ENCODE measurements at places on chromosomes 7 and 10. TPM values are rescaled to one million over a fixed set of nuclear protein-coding genes. Genes with fewer than 3 reads are reported as not detected.

IFIT1B gene
- polyA plus RNA-seq = 0.04 TPM

KIAA1549 gene
- polyA plus RNA-seq = 14.2 TPM

ZNF248 gene
- 44.2 TPM for polyA plus RNA-seq

SFTPD gene
- polyA plus RNA-seq = 1.5 TPM

ANKRD30A gene
- polyA plus RNA-seq = not detected

CYP2E1 gene
- polyA plus RNA-seq = 2.4 TPM

DDIT4 gene
- 75.0 TPM for polyA plus RNA-seq

TMEM176A gene
- 96.2 TPM for polyA plus RNA-seq

PARD3 gene
- 71.1 TPM for polyA plus RNA-seq

DNA sequence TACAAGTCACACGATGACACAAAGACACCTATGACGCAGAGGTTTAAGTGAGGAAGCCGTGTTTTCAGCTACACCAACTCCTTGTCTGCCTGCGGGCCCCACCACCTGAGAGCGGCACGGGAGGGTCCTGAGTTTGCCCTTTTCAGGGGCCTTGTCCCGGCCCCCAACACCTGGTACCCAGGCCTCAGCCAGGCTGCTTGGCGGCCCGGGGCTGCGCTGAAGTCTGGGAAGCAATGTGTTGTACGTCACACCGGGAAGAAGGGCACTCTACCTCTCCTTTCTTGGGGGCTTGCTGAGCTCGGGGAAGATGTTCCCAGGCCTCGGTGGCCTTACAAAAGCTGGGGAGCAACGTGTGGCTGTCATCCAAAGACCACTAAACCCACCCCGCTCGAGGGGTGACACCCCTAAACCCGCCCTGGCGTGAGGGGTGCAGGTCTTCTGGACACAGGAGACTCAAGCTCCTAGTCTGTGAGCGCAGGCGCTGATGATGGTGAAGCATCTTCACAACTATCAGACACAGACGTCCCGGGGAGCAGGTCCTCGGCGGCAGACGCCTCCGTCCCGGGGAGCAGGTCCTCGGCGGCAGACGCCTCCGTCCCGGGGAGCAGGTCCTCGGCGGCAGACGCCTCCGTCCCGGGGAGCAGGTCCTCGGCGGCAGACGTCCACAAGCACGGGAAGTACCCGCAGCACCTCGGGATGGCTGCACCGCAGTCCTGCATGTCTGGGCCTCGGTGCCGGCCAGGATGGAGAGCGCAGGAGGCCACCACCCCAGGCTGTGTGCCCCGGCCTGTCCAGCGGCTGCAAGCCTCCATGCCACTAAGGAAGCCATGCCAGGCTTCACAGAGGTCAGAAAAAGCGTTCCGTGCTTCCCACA, 15.4 kb downstream of the CFAP46 start:
- DNase-seq = no peak

DNA sequence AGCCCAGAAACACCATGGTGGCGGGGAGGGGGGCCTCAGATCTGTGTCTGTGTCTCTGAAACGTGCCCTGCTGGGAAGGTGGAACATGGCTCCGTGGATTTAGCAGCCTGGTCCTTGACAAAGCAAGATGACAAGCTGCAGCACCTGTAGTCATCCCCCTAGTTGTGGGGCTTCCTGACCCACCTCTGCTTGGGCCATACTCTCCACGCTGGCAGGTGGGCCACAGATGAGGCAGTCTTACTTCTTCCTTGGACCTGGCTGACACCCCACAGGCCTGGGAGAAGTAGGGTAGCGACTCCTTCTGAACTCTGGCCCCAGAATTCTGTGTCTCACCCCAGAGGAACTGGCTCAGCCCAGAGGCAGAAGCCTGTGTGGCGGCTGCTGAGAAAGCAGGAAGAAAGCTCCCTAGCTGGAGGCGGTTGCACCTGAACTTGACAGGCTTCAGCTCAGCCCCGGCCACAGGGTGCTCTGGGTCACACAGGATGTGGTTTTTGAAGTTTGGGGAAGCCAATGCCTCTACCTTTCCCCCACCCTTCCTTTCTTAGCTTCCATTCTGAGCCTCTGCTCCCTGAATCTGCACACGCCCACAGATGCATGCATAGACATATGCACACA, 113.9 kb downstream of the ABLIM1 start:
- no peak for DNase-seq

DNA sequence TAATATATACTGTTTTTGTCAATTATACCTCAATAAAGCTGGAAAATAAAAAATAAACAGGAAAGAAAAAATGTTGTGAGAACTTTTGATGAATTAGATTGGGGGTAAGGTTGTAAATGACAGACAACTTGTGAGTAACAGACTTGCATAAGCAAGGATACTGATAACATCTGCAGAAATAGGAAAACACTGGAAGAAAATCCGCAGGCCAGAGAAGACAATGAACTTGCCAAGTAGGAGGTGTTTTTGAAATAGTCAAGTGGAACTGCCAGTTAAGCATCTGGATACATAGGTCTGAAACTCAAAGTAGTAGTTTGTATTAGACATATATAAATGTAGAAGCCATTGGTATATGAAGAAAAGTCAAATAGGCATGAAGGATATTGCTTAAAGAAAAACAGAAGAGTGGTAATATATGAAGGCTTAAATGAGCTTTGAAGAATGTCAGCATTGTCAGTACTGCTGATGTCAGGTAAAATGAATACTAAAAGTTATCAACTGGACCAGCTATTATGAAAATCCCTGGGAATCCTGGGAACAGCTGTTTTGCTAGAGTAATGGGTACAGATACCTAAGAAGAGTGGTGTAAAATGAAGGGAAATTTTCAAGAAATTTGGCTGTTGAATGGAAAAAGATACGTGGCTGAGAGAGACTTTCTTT, 58.7 kb downstream of the DNAJC1 start:
- DNase-seq = no peak

DNA sequence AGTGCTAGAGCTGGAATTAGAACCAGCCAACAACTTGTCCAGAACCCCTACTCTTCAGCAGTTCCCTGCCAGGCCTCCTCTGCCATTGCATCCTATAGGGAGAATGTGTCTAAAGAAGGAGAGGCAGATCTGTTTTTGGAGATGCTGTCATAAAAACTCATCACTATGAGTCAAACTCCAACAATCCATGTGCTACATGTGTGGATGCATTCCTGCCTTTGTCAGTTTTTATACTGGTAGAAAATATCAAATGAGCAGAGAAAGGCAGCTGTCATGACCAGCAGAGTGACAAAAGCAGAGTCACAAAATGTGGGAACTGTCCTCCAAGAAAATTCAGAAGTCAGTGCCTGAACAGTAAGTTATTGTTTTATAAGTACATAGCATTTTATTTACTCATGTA, 93.0 kb downstream of the ABLIM1 start:
- DNase-seq = no peak

DNA sequence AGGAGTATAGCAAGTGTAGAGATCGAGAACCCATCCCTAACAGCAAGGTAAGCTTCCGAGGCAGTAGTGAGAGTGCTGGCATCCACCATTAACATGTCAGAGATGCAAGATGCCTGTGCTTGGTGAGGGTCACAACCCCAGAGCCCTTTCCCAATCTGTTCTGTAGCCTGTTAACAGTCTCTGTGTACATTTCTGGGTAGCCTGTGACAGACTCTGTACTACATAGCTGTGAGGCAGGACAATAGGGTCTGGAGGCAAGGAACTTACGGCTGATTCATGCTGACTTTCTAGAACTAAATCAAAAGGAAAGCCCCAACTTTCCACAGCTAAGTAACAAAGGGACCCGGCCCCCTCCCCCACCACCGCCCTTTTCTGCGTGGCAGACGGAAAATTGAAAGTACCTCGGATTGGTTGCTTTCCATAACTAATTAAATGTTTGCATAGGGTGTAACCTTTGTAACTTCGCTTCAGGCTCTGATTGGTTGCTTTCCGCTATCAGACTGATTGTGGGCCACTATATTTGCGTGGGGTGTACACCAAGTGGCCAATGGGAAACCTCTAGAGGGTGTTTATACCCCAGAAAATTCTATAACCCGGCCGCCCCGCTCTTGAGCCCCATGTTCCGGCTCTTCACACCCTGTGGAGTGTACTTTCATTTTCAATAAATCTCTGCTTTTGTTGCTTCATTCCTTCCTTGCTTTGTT, 1.4 kb upstream of the TMEM168 start:
- DNase-seq = no peak

- DNase-seq = no peak
Measured at GRCh38 chr7:77544518-77544917, 7.4 kb downstream of the PTPN12 start.

DNA sequence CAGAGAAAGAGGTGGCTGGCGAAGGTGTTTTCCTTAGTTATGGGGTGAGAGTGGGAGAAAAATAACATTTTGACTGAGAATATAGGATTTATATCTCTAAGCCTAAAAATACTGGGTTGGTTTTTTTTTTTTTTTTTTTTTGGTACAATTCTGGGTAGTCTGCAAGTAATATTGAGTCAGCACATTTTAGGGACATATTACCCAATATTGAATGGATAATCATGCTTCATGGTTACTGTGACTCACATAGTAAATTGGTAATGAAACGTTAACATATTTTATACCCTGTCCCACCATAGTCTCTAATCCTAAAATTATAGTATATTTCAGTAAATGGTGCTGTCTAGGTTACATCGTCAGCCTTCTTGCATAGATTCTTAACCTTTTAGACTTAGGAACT, 91.4 kb downstream of the TPST1 start:
- no peak for DNase-seq

DNA sequence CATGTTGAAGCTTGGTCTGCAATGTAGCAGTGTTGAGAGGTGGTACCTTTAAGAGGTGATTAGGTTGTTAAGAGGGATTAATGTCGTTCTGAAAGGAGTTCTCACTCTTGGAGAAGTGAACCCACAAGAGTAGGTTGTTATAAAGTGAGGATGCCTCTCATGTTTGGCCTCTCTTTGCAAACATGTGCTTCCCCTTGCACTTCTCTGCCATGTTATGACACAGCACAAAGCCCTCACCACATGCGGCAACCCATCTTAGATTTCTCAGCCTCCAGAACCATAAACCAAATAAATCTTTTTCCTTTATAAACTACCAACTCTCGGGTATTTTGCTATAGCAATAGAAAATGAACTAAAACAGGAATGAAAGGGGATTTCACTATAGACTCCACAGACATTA, 66.3 kb downstream of the KMT2C start:
- no peak for DNase-seq

DNA sequence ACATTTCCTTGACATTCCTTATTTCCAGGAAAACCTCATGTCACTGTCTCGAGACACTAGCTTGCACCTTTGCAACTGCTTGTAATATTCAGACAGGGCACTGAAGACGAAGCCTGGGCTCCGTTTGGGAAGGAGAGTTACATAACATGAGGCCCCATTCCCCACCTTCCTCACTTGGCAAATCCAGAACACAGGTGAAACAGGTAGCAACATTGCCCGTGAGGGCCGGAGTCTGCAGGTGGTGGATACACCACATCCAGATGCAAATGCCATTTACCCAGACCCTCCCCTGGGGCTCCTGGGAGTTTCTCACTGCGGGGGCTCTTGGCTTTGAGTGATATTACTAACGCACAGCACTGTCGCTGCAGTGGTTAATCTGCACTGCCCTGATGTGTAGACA, 491.0 kb downstream of the PTPRN2 start:
- no peak for DNase-seq

GRCh38 chr7:143967398-143967797, 12.8 kb downstream of the OR2F1 start:
- DNase-seq = no peak

GRCh38 chr10:123689880-123690279, 23.7 kb downstream of the GPR26 start:
- no peak for DNase-seq

- no peak for DNase-seq
Measured at GRCh38 chr10:36451391-36451970, 673.9 kb upstream of the ANKRD30A start.

GRCh38 chr7:50554431-50555322, 10.5 kb downstream of the DDC start:
- DNase-seq = no peak

- DNase-seq = no peak
Measured at GRCh38 chr7:69981646-69982045, 383.4 kb downstream of the AUTS2 start.

GRCh38 chr10:95461611-95462010, 99.6 kb downstream of the SORBS1 start:
- no peak for DNase-seq

DNA sequence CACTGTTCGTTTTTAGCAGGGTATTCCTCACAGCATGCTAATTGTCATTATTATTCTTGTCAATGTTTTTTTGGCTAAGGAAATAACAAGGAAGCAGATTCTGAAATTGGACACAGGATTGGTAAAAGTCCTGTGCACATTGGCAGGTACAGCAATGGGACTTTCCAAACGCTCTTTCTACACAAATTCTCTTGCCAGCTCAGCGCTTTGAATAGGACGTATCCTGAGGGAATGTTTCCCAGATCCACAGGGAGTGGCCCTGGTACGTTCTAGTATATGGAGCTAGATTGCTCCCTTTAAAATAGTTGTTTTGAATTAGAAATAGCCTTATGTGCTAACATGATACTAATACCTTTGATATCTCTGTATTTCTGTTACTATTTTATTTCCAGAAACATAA, 82.8 kb upstream of the GRB10 start:
- no peak for DNase-seq

GRCh38 chr10:3248526-3249306, 76.1 kb upstream of the PITRM1 start:
- DNase-seq = no peak

GRCh38 chr10:13715100-13715499, 128.3 kb downstream of the PRPF18 start:
- DNase-seq = no peak

- no peak for DNase-seq
Measured at GRCh38 chr7:36114355-36114754, 38.7 kb upstream of the EEPD1 start.

GRCh38 chr7:72042855-72043254, 369.3 kb downstream of the CALN1 start:
- no peak for DNase-seq

- DNase-seq = peak; percentile 23
Measured at GRCh38 chr10:12656518-12657142, 307.3 kb downstream of the CAMK1D start.

DNA sequence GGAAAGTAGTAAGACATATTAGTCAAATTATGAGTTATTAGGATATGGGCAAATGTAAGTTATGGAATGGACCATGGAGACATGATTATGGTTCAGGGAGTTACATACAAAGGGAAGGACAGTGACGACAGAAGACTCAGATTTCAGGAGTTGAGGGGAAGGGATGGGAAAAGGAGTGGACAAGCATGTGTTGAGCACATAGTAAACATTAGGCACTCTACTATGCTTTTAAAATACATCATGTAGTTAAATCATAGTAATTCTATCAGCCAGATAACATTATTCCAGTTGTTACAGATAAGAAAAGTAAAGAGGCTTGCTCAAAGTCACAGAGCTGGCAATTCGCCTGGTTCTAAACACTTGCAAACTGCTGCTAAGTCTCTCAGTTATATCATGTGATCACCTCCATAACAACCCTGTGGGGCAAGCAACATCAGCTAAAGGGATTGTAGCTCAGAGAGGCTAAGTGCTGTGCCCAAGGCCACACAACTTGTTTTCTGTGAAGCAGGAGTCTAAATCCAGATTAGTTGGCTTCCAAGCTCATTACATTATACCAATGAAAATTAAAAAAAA, 115.2 kb upstream of the MDFIC start:
- DNase-seq = no peak
